Fibroblast of skin of left biceps (primary cell): ENCODE measurements at places on chromosomes 6 and 20.

DNA sequence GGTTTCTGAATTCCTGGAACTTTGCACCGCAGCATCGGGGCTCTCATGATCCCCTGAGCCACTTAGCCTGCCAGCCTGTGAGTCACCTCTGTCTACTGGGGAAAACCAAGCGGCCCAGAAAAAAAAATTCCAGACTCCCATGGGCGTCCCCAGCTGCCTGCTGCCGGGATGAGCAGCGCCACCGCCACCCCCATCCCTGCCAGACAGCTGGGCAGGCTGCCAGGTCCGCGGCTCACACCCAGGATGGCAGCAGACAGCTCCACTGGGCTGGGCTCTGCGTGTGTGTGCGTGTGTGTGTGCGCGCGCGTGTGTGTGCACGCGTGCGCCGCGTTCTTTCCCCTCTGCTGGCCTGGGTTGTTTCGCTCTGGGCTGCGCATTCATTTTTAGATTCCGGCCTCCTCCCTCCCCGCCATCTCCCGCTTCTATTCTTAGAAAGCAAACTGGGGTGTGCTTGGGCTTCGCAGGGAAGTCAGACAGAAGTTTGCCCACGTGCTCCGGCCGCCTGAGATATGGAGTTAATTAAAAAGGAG, 38.9 kb upstream of the PMEPA1 start:
- DNase-seq: peak; percentile 31

- no peak for DNase-seq
Observed at GRCh38 chr6:131868836-131869235, 61.0 kb downstream of the ENPP1 start.

- no peak for DNase-seq
Observed at GRCh38 chr6:92820601-92821000, 598.8 kb downstream of the EPHA7 start.

DNA sequence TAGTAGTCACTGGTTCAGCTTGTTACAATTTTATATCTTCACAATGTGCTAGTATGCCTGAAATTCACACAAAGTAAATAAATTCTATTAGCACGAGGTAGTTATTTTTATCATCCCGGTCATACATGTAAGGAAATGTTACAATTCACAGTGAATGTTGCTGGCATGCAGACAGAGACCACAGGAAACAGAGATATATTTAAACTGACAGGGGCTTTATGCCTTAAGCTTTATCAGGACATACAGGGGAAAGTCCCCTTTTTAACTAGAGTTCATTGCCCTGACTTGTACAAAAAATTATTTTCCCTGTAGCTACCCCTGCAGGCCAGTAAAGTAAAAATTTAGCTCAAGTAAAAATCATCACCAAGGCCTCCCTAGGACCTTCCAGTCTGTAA, 712.0 kb upstream of the NRSN1 start:
- DNase-seq: peak; percentile 76

- no peak for DNase-seq
Observed at GRCh38 chr6:116060572-116061283, at the start of gene FRK. TSS of gene FRK (minus strand) at chr6:116060891. CDS start at chr6:116060311, 580 bp downstream.

- DNase-seq: no peak
Observed at GRCh38 chr6:137181891-137182653, 8.6 kb upstream of the IL22RA2 start.

DNA sequence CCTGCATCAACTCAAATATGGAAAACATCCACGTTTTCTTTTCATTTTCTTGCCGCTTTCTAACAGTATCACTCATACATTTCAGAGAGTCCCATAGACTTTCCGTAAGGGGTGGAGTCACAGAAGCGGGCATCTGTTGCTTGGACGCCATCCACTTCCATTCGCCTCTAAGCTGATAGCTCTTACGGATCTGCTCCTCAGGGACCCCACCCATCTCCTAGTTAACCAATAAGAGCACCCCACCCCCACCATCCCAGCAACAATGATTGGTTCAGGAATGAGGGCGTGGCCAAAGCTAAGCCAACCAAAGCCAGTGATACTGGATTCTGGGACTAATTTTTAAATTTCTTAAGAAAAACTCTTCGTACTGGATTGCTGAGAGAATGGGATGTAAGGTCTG, 42.4 kb downstream of the SLC2A10 start:
- DNase-seq: no peak

DNA sequence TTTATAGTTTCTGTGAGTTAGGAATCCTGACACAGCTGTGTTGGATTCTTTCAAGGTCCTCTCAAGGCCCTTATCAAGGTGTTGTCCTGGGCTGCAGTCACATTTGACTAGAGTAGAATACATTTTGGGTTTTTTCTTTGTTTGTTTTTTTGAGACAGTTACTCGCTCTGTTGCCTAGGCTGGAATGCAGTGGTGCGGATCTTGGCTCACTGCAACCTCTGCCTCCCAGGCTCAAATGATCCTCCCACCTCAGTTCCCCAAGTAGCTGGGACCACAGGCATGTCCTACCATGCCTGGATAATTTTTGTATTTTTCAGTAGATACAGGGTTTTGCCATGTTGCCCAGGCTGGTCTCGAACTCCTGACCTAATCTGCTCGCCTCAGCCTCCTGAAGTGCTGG, 15.7 kb downstream of the NFYA start:
- DNase-seq: no peak

- DNase-seq: peak; percentile 80
Observed at GRCh38 chr6:131982740-131983259, 31.6 kb upstream of the CCN2 start.
